ENCODE measurements at places on chromosomes 1 and 21.

DNA sequence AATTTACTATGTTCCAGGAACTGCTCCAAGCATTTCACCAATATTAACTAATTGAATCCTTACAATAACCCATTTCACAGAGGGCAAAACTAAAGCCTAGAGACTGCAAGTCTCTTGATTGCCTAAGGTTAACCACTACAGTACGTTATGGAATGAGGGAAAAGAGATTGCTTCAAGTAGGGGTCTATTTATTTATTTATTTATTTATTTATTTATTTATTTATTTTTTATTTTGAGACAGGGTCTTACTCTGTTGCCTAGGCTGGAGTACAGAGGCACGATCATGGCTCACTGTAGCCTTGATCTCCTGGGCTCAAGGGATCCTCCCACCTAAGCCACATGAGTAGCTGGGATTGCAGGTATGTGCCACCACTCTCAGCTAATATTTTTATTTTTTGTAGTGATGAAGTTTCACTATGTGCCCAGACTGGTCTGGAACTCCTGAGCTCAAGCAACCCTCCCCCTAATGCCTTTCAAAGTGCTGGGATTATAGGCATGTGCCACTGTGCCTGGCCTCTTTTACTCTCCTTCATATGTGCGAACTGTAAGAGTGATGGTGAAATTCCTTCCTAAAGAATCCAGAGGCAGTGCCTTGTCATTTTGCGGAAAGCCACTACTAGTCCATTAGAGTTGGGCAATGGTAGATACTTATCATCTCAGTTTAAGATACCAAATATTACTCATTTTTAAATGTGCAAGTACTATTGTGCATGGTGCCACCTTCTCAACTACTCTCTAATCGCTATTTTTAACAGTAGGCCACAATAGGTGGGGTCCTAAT, 65.7 kb upstream of the CYP2J2 start:
- DNase-seq = no peak

DNA sequence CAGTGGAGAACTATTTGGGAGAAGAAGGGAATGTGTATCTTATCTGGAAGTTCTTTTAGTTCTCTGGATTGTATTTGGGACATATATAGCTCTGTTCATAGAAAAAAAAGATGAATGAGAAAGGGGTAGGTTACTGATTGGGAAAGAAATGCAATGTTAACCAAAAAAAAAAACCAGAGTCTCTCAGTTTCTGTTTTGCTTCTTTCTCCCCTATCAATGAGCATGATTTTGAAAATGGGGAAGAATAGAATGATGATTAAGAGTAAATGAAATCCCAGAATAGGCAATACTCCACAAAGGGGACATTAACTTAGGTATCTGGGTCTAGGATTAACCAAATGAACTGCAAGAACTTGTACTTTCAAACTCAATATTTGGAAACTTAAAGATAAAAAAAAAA, 92.9 kb downstream of the RHOU start:
- DNase-seq = no peak

GRCh38 chr1:109763646-109764415, at the start of gene EPS8L3:
TSS of gene EPS8L3 (minus strand) at chr1:109763923. CDS start at chr1:109761749, 2,174 bp downstream.
- DNase-seq = no peak

- no peak for DNase-seq
Observed at GRCh38 chr1:110471131-110471530, 20.2 kb downstream of the PROK1 start.

DNA sequence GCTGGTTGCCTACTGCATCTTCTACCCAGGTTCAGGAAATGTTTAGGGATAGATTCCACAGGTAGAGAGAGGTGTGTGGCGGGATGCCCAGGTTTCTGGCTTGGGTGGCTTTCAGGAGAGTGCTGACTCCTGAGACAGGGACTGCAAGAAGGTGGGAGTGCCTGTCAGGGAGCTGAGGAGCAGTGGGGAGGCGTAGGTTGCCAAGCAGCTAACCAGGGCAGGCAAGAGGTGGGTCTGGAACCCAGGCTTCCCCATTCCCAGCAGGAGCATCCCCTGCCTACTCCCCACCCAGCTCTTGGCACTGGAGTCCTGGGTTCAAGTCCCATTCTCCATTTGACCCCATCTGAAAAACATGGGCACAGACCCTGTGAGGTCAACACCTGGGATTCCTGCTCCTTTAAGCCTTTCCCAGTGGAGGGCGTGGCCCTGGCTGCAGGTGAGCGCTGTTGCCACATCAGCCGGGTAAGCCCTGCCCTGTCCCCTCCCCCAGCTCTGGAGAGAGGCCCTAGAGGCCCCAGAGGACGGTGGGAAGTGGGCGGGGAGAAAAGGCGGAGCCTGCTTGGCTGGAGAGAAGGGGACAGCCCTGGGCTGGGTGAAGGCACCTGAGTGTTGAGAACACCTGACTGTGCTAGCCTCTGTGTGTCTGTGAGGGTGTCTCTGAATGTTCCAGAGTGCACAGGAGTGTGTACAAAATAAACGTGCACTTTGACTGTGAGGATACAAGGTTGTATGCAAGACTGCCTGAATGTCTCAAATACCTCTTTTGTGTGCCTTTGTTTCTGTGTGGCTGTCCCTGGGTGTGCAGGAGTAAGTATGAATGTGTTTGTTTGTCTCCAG, 14.0 kb upstream of the SYNC start:
- peak; percentile 92 for DNase-seq

GRCh38 chr1:80250573-80251168, 1244.1 kb upstream of the ADGRL4 start:
- no peak for DNase-seq

- no peak for DNase-seq
Observed at GRCh38 chr1:48750109-48750508, 26.6 kb downstream of the BEND5 start.

DNA sequence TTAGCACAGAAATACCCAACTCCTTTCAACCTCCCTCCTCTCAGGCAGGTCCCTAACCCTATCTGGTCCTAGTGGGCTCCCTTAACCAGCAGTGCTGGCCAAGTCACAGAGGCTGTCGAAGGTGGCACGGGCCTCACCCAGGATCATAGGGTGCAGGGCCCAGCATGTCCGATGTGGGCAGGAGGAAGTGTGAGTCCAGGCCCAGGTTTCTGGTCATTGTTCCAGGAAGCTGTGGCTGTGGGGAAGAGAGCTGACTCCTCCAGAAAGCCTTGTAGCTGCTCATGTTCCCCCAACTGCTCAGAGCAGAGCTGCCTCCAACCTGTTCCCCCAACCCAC, 2.4 kb downstream of the CCDC17 start:
- no peak for DNase-seq

DNA sequence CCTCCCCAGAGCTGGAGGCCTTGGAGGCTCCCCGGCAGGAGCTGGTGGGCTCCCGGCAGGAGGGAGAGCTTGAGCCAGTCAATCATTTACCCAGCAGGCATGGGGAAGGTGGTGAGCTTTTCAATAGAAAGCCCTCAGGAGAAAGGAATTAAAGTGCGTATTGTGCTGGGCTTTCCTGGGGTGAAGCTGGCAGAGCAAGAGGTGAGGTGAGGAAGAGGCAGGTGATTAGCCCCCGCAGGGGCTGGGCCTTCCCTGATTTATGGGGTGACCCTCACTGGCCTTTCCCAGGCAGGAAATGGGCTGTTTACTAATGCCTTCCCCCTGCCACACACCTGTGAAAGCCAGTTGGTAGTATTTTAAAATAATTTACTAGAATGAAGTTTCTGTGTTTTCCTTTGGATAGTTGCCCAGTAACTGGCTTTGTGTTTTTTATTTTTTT, 25.8 kb downstream of the CLDN14 start:
- peak; percentile 73 for DNase-seq

- no peak for DNase-seq
Observed at GRCh38 chr1:229597877-229598276, 28.0 kb downstream of the TAF5L start.

DNA sequence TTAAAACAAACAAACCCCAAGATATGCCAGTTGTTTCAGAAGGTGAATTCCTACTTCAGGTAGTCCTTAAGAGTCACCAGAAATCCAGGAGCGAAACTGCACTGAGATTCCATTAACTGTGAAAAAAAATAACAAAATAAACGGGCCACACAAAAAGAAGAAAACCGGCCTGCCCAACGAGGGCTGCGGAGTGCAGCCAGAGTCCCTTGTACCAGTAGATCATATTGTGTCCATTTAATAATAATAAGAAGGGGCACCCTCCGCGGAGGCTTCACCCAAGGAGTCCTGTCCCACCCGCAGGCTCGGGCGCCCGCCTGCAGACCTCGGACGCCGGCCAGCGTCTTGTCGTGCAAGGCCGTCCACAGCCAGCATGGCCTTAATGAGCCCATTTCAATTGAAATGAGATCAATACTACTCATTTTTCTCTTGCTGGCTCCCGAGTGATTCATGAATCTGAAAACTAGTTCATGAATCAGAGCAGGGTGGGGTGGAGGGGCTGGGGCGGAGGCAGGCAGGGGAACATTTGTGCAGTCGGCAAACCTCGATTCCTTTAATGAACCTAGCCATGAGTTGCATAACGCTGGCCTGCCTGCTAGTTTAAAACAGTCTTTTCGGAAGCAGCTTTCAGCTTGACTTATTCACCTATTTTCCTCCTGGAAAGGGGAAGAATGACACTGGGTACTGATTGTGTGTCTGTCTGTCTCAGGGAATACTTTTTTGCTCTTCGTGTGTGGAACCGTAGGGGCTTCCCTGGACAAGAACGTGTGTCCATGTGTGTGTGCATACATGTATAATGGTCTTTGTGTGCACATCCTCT, 113.1 kb upstream of the IRF2BP2 start:
- DNase-seq = peak; percentile 90

GRCh38 chr1:58764294-58764978, 19.4 kb downstream of the JUN start:
- DNase-seq = peak; percentile 44

GRCh38 chr1:1080122-1080757, 6.1 kb upstream of the RNF223 start:
- peak; percentile 80 for DNase-seq

DNA sequence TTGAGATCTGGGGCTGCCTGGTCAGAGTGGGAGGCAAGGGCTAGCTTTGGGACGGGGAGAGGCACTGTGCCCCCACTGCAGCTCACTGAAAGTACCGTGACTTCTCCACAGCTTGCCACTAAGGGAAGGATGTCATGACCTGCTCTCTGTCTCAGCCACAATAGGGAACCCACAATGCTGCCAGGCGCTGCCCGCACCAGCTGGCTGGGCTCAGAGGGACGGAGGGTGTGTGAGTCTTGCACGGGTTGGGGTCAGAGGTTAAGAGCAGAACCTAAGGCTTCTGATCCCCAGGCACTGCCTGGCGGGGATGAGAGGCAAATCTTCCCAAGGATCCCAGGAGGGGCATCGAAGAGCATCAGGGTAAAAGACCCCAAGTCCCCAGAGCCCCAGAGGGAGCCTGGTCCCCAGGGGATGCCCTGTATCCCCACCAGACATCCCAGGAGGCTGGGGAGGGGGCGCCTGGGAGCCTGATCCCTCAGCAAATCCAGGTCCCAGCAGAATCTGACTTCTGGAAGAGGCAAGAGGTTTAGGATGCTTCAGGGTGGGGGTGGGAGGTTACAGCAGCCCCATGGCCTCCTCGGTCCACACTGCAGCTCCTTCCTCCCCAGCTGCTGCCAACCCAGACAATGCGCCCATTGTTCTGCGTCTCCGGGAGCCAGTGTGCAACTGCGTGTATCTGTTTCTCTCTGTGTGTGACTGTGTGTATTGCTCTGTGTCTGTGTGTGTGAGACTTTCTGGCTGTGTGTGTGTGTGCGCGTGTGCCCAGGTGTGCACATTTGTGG, 2.0 kb upstream of the MARCKSL1 start:
- DNase-seq = peak; percentile 64

DNA sequence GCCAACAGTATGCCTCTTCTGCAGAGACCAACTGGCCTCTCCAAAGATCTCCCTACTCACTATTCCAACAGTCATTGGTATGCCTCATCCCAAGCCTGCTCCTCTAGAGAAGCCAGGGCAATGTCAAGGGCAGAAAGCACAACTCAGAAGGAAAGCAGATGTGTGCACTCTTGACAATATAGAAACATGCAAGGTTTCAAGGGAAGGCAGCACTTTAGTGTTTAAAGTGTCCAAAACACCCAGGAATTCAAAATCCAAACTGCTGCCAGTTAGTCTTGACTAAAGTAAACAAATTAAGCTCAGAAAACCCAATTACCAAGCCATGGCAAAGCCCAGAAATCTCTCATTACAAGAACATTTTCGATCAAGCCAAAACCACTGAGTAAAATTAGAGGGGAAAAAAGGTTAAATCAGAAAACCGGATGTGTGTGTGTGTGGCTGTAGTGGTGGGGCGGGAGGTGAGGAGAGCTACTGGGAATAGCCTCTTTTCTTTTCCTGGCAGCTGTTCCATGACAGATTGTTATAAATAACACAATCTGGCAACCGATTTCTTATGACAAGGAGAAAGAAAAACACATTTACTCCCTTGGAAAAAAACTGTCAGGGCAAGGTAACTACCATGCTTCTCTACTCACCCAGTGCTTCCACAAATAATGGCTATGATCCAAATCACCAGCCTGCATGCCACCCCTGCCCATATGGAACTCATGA, 39.2 kb downstream of the EIF2B3 start:
- DNase-seq = no peak

GRCh38 chr1:89451011-89451410, 73.6 kb upstream of the LRRC8B start:
- peak; percentile 83 for DNase-seq

GRCh38 chr1:44723496-44724295, 7.3 kb downstream of the RNU5D-1 start:
- DNase-seq = no peak

GRCh38 chr1:59484096-59484495, 187.2 kb downstream of the FGGY start:
- DNase-seq = peak; percentile 75

DNA sequence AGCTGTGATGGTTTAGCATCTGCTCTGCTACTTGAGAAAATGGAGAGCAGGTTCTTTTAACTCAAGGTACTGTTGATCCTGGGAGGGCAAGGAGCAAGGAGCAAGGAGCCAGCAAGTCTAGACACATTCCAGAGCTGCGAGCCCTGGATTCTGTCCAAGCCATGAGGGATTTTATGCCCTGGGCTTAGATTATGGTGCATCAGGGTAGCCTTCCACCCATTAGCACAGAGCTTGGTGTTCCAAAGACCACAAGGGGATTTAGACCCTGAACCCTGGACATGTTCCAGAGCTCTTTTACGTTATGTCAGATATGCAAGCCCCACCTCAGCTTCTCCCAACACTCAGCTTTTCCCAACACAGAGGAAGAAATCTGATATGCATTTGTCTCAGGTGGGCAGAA, 2.0 kb upstream of the OR14I1 start:
- no peak for DNase-seq

GRCh38 chr1:45299981-45300668, 26.6 kb upstream of the HPDL start:
- peak; percentile 72 for DNase-seq

GRCh38 chr1:77533660-77534305, 148.7 kb downstream of the ZZZ3 start:
- peak; percentile 76 for DNase-seq

DNA sequence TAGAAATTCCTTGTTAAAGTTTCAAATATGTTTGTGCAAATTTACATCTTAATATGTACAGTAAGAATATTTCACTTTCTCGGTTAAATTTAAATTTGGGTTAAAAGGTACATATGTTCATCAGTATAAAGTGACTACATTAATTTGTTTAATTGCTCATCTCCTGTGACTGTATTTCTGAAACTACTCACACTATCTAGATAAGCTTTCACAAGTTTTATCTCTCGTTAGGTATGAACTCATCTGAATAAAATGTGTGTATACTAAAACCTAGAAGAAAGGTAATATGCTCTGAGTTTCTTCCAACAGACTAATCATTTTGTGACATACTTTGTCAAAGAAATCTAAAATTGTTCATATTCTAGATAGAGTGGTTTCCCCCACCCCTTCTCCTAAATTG, 150.7 kb downstream of the PATJ start:
- DNase-seq = no peak

GRCh38 chr1:55579332-55580001, 364.3 kb upstream of the USP24 start:
- DNase-seq = peak; percentile 61
